Glomerular endothelial cell (primary cell): ENCODE measurements at places on chromosomes 16 and 17.

GRCh38 chr17:2551928-2552327 lies 40.2 kb upstream of the METTL16 start:
- DNase-seq = no peak

DNA sequence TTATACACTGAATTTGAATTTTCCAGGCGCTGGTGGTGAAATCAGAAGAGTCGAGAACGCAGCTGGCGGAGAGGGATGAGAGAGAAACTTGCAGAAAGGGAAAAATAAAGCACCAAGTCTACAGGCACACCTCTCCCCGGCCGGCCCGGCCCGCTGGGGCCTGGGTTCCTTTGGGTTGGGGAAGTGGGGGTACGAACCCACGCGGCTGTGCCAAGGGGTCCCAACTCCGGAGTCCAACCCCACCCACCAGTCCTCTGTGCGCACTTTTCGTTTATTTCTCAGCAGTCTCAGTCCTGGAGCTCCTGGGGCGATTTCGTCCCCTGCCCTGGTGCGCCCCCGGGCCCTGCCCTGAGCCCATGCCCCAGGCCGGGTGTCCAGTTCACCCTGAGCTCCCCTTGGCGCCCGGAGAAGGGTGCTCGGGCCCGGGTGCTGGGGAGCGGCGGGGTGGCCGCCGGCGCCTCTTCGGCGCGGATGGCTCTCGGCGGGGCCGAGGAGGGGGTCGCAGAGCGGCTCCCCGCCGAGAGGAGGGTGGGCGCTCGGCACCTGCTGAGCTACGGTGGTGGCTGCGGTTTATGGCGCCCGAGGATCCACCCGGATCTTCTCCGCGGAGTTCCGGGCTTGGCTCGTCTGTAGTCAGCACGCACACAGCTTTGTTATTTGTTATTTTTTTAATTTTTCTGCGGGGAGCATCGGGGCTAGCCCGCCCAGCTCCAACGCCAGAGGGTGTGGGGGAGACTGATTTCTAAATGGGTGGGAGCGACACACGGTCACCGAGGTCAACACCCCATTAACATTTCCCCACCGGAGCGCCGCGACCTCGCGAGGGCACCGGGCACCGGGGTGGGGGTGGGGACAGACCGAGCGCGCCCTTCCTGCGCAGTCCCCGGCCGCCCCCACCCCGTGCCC lies 15.7 kb upstream of the CBX8 start:
- no peak for DNase-seq

DNA sequence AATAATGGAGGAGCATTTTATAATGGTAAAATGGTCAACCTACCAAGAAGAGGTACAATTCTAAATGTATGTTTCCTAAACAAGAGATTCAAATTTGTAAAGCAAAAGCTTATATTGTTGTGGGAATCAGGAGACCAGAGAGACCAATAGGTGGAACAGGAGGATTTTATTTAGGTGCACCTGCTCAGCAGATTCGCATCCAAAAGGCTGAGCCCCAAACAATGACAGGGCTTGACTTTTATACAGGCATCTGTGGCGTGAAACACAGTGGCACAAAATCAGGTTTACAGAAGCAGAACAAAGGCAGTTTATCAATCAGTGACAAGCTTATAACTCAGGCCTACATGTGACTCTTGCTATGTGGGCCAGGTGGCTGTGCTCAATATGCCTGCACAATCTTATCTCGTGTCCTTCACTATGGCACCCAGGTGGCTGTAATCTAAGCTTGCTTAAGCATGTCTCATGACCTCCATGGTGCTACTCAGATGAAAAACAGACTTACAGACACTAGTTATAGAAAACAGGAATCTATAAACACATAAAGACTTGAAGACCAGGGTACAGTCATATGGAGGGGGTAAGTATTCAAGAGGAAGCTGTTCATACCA lies 780.2 kb upstream of the CA10 start:
- DNase-seq = no peak

DNA sequence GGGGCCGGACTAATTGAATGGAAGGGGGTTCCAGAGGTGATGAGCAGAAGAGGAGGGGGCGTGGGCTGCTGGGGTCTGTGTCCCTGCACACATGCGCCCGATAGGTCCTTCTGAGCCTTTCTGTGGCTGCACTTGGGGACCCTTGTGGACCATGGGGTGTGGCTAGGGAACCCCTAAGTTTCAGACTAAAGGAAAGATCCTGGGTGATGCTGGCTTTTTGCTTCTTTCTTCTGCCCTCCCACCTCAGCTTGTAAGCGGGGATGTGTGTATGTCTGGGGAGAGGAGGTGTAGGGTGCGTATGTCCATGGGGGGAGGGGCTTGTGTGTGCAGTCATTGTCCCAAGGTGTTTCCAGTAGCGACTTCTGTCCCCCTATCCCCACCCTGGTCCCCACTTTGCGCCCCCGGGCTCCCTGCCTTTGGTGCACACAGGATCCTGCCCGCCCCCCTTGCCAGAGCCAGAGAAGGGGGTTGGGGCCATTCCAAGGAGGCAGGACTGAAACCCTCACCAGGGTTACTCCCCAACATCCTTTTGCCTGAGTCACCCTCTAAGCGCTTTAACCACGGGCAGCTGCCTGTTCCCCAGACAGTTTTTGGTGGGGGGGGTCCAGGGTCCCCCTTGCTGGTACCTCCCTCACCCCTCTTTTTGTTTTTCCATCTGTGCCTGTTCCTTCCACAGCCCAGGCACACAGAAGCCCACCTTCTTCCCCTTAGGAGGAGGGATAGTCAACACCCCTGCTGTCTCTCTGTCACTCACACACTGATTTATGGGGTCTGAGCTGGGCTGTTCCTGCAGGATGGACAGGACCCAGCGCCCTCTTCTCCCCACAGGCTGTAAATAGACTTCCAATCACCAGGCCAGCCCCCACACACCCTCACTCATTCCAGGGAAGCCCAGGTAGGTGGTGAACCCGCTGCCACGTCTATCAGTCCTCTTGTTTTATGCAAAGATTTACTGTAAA lies 83.2 kb downstream of the ARHGAP23 start:
- DNase-seq = no peak

DNA sequence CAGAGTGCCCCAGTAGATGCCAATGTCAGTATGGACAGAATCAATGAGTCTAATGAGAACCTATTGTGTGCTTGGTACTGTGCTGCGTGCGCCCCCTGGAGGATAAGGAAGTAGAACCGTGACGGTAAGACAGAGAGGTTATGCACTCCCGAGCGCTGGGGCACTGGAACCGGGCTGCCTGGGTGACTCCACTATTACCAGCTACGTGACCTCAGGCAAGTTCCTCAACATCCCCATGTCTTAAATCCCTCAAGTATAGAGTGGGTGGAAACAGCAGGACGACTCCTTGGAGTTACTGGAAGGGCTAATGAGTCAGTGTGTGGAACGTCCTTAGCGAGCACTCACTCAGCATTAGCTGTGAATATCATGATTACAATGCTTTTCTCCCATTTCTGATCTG lies 16.2 kb downstream of the CHST4 start:
- no peak for DNase-seq

GRCh38 chr17:81261096-81261495 lies 22.0 kb downstream of the NDUFAF8 start:
- no peak for DNase-seq

GRCh38 chr17:32356750-32357149 lies 6.8 kb downstream of the ZNF207 start:
- DNase-seq = no peak

GRCh38 chr16:5323284-5324141 lies 225.9 kb upstream of the EEF2KMT start:
- no peak for DNase-seq

DNA sequence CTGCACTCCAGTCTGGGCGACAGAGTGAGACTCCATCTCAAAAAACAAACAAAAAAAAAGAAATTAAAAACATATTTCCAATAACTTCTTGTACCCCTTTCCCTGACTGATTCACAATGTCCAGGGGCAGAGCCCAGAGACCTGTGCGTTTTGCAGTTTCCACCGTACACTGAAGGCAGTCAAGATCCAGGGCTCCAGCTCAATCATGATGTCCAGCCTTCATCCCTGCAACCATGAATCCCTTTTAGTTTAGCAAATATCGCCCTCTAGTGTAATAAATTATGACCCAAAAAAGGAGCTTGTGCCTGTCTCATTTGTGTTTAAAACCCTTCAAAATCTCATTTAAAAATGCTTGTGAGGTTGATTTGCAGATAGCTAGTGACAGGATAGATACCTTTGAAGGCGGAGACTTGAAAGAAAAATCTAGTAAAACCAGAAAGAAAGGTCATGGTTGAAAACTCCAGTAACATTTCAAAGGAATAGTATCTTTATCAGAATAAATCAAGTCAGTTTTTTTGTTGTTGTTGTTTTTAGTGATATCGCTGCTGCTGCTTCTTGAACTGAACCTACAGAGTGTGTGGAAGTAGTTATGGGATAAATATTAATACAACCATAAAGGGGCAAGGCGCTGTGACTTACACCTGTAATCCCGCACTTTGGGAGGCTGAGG lies 3.7 kb upstream of the ERN1 start:
- no peak for DNase-seq

GRCh38 chr16:81360135-81360534 lies 45.4 kb downstream of the GAN start:
- no peak for DNase-seq

- no peak for DNase-seq
These were observed 6.9 kb upstream of the ACTG1 start for GRCh38 chr17:81519284-81520020.

DNA sequence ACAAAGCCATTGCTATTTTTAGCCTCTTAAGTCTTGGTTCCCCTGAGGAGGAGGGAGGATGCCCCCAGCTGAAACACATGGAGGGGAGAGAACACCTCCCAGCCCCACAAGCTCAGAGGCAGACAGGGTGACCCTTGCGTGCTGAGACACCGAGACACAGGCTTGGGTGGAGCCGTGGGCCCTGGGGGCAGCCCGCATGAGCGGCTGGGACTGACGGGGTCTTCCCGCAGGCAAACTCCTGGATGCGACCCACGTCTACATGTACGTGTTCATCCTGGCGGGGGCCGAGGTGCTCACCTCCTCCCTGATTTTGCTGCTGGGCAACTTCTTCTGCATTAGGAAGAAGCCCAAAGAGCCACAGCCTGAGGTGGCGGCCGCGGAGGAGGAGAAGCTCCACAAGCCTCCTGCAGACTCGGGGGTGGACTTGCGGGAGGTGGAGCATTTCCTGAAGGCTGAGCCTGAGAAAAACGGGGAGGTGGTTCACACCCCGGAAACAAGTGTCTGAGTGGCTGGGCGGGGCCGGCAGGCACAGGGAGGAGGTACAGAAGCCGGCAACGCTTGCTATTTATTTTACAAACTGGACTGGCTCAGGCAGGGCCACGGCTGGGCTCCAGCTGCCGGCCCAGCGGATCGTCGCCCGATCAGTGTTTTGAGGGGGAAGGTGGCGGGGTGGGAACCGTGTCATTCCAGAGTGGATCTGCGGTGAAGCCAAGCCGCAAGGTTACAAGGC lies 9.8 kb downstream of the SLC16A3 start:
- DNase-seq = no peak

- no peak for DNase-seq
These were observed 128.7 kb downstream of the XYLT1 start for GRCh38 chr16:17342031-17342430.

- no peak for DNase-seq
These were observed 28.7 kb downstream of the COX4I1 start for GRCh38 chr16:85828166-85828565.

DNA sequence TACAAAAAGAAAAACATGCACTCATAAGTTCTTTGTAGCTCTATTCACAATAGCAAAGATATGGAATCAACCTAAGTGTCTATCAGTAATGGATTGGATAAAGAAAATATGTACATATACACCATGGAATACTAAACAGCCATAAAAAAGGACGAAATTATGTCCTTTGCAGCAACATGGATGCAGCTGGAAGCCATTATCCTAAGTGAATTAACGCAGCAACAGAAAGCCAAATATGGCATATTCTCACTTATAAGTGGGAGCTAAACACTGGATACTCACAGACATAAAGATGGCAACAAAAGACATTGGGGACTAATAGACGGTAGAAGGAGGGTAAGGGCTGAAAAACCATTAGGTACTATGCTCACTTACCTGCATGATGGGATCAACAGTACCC lies 5.8 kb downstream of the CMC2 start:
- no peak for DNase-seq
